H1 (cell line): ENCODE measurements at places on chromosomes 2 and 18. TPM values are rescaled to one million over a fixed set of nuclear protein-coding genes. Genes with fewer than 3 reads are reported as not detected.

DNA sequence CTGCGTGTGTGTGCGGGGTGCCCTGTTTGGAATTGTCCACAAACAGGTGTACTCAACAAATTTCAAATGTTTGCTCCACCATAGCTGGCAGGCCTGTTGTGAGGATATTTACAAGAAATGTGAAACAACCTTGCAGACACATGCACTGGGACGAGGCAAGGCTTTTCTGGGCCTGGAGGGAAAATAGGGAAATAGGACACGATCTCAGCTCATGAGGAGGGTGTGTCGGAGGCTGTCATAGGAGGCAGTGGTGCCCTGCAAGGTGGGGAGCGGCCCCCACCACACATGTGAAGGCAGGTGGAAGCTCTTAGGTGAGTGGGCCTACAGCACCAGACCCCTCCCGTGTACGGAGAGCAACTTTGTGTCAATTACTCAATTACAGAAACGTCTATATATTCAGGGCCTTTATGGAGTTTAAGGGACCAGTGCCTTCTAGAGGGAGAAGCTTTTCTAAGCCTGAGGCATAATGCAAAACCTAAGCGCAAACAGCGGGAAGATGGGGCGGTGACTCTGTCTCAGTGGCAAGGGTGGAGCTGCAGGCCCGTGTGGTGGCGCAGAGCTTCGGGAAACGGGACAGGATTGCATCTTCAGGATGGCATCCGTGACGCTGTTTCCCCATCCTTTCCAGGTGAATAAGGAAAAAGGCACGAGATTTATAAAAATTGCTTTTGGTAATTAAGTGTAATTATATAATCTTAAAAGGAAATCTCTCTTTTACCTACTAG is 48.0 kb downstream of the RNF144A start:
- no peak overlapping the region for H3K4me3 ChIP-seq
- H3K27ac ChIP-seq, result no peak overlapping the region
- H3K27me3 ChIP-seq, result no peaks in the 10 kb centered on the region

DNA sequence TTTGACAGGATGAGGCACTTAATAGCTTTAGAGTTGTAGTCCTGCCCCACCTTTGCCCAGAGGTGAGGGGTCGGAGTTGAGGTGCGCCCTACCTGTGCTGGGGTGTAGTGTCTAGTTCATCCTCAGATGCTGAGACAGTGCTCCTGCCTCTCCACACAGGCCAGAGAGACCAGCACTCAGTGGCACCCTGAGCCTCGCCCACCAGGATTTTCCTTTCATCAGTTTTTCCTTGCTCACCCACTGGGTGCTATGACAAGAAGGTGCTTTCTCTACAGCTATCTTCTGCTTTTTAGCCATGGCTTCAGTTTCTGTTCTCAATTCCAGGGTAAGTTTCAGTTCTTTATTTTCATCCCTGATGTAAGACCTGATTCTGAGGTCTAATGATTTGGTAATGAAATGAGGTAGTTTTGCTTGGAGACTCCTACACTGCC is 16.8 kb upstream of the TMEM131 start:
- no peak for DNase-seq
- no peaks in the 10 kb centered on the region for H3K27me3 ChIP-seq
- H3K36me3 ChIP-seq, result no peaks in the 10 kb centered on the region
- H3K4me1 ChIP-seq, result no peaks in the 10 kb centered on the region

DNA sequence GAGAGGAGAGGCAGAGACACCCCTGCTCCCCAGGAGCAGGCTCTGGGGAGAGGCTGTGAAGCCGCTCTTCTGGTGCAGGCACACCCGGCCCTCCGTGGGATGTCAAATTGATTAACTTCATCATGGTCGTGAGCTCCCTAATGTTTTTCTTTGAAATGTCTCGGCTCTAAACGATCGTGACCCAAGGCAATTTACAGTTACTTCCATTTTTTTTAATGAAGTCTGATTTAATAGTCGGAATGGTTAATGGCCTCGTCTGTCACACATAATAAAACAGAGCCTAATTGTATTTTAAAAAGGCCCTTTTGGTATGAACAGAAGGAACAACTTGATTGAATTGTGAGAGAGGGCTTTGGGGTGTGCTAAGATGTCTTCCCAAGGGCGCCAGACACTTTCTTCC is 130.2 kb downstream of the SMAD2 start:
- no peak for DNase-seq
- no peaks in the 10 kb centered on the region for H3K4me1 ChIP-seq
- no peaks in the 10 kb centered on the region for H3K36me3 ChIP-seq
- no peak overlapping the region for H3K27ac ChIP-seq

DNA sequence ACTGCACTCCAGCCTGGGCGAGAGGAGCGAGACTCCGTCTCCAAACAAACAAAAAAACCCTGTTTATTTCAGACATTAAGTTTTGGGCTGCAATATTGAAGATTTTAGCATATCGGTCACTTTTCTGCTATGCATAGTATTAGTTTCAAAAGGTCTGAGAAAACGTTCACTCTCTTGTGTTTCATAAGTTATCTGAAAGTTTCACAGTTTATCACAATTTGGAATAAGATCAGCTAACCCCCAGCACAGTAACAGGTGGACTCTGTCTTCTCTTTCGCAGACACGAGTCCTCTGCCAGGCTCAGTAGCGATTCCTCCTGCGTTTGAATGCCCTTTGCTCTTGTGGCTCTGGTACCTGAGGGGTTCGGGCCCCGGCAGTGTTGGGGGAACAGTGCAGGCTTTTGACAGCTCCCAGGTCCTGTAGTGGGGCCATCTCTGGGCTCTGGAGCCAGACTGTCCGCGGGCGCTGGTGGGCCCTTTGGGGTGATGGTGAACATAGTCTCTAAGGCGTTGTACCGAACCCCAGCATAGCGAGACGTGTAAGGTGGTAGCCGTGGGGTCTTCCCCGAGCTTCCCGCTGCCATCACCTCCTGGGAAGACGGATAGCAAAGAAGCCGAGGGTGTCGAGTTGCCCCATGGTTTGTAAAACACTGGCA is 20.4 kb downstream of the NFATC1 start:
- H3K4me3 ChIP-seq, result no peak overlapping the region
- no peak for DNase-seq
- no peaks in the 10 kb centered on the region for H3K27me3 ChIP-seq
- H3K36me3 ChIP-seq, result no peaks in the 10 kb centered on the region
- H3K27ac ChIP-seq, result no peak overlapping the region

GRCh38 chr2:188776634-188777033 is 197.5 kb upstream of the COL3A1 start:
- no peak overlapping the region for H3K27ac ChIP-seq
- H3K4me3 ChIP-seq, result no peak overlapping the region
- H3K27me3 ChIP-seq, result no peaks in the 10 kb centered on the region

DNA sequence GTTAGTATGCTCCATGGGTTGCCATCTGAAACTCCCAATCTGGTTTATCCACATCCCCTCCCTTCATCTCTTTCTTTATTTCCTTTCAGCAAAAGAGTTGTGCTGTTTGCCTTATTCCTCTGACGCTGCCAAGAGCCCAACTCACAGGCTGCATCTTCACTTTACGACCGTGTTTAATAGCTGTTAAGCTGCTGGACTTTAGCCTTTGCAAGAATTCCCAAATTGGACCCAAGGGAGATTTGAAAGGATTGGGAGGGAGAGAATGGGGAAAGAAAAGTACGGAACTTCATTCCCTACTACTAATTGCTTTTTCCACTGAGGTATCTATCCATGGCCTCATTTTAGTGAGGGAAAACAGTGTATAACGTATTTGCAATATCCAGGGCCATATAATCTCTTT is 263.4 kb upstream of the MEIS1 start:
- H3K36me3 ChIP-seq, result no peaks in the 10 kb centered on the region
- no peaks in the 10 kb centered on the region for H3K27me3 ChIP-seq
- no peak overlapping the region for H3K27ac ChIP-seq
- no peaks in the 10 kb centered on the region for H3K4me1 ChIP-seq

GRCh38 chr2:181823405-181823804 is 68.1 kb upstream of the ITPRID2 start:
- DNase-seq, result no peak
- H3K27me3 ChIP-seq, result no peaks in the 10 kb centered on the region
- H3K27ac ChIP-seq, result no peak overlapping the region
- no peaks in the 10 kb centered on the region for H3K36me3 ChIP-seq
- H3K4me1 ChIP-seq, result no peaks in the 10 kb centered on the region
- H3K4me3 ChIP-seq, result no peak overlapping the region

DNA sequence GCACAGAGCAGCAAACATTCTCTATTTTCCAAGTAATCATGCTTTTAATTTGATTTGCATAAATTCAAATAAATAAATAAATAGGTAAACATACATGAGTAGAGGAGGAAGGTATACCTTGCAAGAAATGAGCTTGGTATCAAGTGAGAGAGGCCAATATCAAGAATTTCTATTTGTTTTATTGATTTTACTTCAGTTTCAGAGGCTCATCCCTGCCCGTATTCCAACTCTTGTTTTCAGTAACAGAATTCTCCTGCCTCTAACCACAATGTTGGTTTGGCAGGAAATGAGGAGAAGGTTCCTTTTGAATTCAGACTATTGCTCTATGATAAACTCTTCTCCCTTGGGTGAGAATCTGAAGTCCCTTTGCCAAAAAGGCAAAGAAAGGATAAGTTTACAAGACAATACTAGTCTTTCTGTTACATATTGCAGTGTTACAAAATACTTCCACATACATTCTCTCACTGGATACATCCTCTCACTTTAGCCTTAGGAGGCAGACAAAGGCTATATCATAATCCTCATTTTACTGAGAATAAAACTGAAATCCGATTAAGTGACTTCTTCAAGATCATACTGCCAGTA is 68.3 kb upstream of the ZNF397 start:
- DNase-seq, result no peak
- H3K36me3 ChIP-seq, result no peaks in the 10 kb centered on the region
- no peaks in the 10 kb centered on the region for H3K4me1 ChIP-seq
- H3K4me3 ChIP-seq, result no peak overlapping the region

GRCh38 chr2:30422444-30423040 is 24.5 kb upstream of the LCLAT1 start:
- no peak overlapping the region for H3K27ac ChIP-seq
- peaks cover 15% of the 10 kb centered on the region; the same call in 1 of the 2 replicates for H3K4me1 ChIP-seq
- no peaks in the 10 kb centered on the region for H3K36me3 ChIP-seq
- no peak for DNase-seq

GRCh38 chr2:86464652-86465051 is 23.5 kb downstream of the KDM3A start:
- H3K27me3 ChIP-seq, result no peaks in the 10 kb centered on the region
- no peak for DNase-seq
- no peak overlapping the region for H3K4me3 ChIP-seq
- no peak overlapping the region for H3K27ac ChIP-seq
- H3K36me3 ChIP-seq, result peaks cover 52% of the 10 kb centered on the region

GRCh38 chr18:8231316-8231715 is 377.9 kb upstream of the RAB12 start:
- DNase-seq, result no peak
- H3K4me3 ChIP-seq, result no peak overlapping the region

- H3K27me3 ChIP-seq, result no peaks in the 10 kb centered on the region
- peaks cover 40% of the 10 kb centered on the region for H3K36me3 ChIP-seq
- H3K4me3 ChIP-seq, result peak overlapping the region; percentile 79
- DNase-seq, result no peak
- no peak overlapping the region for H3K27ac ChIP-seq
- peaks cover 5% of the 10 kb centered on the region; the same call in 1 of the 2 replicates for H3K4me1 ChIP-seq
Observed at GRCh38 chr18:2573408-2573807, 2.1 kb downstream of the NDC80 start.

DNA sequence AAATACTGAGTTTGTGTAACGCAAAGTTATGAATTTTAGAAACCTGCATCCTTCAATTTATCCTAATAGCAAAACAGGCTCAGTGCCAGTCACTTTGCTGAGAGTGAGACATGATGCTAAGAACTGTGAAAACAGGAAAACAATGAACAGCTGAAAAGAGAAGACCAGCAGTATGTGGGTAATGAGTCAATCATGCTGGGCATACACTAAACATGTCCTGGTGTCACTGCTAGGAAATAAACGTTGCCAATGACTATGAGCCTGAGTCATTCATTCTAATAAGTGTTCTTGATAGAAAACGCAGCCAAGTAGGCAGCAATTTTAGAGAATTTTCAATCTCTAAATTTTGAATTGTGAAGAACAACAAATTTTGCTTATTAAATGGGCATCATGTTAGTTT is 237.3 kb downstream of the GALR1 start:
- no peak overlapping the region for H3K4me3 ChIP-seq
- H3K36me3 ChIP-seq, result no peaks in the 10 kb centered on the region
- no peak for DNase-seq
- H3K4me1 ChIP-seq, result no peaks in the 10 kb centered on the region
- H3K27me3 ChIP-seq, result peaks cover 1% of the 10 kb centered on the region
- no peak overlapping the region for H3K27ac ChIP-seq

DNA sequence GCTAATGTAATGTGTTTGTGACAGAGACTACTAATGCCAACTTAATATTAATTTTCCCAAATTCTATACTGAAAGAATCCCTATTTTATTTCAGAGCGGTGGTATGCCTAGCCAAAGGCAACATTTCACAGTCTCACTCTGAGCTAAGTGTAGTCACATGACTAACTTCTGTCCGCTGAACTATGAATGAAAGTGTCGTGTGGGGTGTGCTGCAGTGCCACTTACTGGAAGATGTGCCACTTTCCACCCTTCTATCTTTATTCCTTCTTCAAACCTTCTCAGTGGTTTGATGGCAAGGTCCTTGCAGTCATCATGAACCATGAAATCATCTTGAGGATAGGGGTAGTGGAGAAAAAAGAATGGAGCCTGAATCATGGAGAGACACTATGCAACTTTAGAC is 47.3 kb upstream of the C1D start:
- no peaks in the 10 kb centered on the region for H3K36me3 ChIP-seq
- no peaks in the 10 kb centered on the region for H3K27me3 ChIP-seq
- H3K27ac ChIP-seq, result no peak overlapping the region
- no peaks in the 10 kb centered on the region for H3K4me1 ChIP-seq
- DNase-seq, result no peak
- no peak overlapping the region for H3K4me3 ChIP-seq

DNA sequence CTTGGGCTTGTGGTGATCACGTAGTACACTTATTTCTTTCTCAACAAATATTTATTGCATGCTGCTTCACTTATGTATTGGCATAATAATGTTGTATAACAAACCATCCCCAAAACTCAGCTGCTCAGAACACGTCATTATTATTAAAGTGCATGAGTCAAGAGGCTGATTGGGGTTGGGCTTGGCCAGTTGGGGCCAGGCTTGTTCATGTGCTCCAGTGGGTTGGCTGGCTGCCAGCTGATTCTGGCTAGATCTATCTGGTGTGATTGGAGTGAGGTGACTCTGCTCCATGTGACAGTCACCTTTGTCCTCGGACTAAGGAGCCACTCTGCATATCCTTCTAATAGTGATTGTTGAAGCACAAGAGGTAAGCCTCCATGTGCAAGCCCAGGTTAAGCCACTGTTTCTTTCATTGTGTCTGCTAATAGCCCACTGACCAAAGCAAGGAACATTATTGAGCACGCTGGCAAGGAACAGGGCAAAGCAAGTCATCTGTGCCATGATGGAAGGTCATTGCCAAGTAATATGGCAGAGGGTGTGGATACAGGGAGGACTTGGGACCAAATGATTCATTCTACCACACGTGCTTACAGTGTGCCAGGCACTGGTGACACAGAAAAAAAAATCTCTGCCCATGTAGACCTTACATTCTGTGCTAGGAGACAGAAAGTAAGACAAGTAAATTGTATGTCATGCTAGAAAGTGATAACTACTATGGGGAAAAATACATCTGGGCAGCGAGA is 63.3 kb upstream of the TMEM182 start:
- no peaks in the 10 kb centered on the region for H3K36me3 ChIP-seq
- no peaks in the 10 kb centered on the region for H3K27me3 ChIP-seq
- no peak overlapping the region for H3K4me3 ChIP-seq
- DNase-seq, result no peak

The TDRD15 gene
- not detected in 2 replicates for total RNA-seq

The DSEL gene
- 20.6 and 22.8 TPM in 2 replicates for total RNA-seq

The SLC4A5 gene
- 0.52 and 0.86 TPM in 2 replicates for total RNA-seq

The KCNK3 gene
- total RNA-seq, result 0.11 and 0.30 TPM in 2 replicates

The CNTNAP5 gene
- 0.17 and 0.76 TPM in 2 replicates for total RNA-seq

The OTOF gene
- not detected in 2 replicates for total RNA-seq

The FBXO15 gene
- 0.46 and 0.84 TPM in 2 replicates for total RNA-seq

The ZNF396 gene
- 0.74 and 0.94 TPM in 2 replicates for total RNA-seq

The CGREF1 gene
- total RNA-seq, result 3.4 and 3.5 TPM in 2 replicates

The NTSR2 gene
- total RNA-seq, result not detected in 2 replicates
